Activated CD4-positive, alpha-beta T cell treated with anti-CD3 and anti-CD28 coated beads, Interleukin-2, amount 50 U/mL, for 16 hours (primary cell): ENCODE measurements at places on chromosomes 5 and 9.

DNA sequence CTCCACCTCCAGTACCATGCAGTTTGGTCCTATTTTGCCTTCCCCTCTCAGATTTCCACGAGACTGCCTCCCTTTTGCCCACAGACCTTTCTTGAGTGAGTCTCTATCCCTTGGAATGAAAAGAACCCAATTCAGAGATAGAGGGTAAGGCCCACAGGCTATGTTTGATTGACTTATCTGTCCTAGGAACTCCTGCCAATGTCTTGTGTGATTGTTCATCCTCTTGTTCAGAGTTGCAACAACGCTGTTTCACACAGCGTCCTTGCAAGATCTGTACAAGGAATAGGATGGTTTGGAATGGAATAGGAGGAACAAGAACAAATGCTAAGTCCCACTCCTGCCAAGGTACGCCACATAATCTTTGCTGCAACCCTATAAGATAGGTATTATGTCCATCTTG lies 142.2 kb upstream of the ABCA1 start:
- no peak for DNase-seq

DNA sequence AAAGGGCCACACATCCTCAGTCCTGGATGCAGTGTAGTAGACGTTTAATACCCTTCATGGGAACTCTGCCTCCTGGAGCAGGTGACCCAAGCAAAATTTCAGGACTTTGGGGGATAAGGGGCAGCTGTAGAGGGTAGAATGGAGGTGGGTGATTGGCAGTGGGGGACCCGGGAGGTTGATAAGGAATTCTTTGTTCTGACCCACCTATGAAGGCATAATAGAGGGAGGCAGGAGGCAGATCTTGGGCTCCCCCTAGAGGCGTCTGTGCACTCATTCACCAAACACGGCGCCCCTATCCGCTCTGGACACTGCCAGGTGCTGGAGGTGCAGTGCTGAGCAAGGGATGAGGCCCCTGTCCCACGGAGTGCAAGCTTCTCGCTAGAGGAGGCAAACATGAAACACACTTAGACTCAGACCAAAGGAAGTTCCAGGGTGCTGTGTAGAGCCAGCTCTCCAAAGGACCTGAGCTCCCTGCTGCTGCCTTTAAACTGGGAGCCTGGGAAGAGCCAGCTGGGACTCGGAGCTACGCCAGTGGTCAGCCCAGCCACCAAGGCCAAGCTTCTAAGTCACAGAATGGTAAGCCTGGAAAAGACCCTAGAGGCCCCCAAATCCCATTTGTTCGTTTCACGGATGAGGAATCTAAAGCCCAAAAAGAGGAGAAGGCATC lies 7.7 kb downstream of the IL17B start:
- peak; percentile 72 for DNase-seq

GRCh38 chr9:23321049-23321448 lies 505.0 kb downstream of the ELAVL2 start:
- DNase-seq = no peak

- peak; percentile 69 for DNase-seq
These were observed 7.1 kb downstream of the UBAP1 start for GRCh38 chr9:34185778-34186551.

GRCh38 chr9:110025551-110026170 lies 182.3 kb downstream of the C9orf152 start:
- DNase-seq = no peak

DNA sequence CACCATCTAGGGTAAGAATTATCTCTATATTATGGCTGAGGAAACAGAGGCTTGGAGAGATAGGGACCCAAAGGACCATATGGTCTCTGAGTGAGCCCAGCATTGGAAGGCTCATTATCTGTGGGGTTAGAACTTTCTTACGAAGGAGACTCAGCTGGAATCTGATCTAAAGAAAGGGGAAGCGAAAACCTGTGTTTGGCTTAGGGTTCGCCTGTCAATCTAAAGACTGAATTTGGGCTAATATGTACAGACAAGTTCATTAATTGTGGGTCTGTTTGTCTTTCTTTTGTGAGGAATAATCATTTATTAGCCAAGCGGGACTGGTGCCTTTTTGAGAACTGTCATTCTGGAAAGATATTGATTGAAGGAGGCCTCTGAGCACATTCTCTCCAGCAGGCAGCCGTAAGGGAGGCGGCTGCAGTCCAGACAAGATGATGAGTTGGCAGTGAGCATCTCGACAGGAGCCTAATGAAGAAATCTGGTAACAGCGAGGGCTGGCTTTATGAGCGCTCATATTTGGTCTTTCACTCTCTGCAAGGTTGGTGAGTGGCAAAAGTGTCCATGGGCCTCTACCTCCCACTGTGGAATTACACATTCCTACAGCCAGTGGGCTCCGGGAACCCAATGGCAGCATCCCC lies 104.2 kb upstream of the GPR151 start:
- no peak for DNase-seq

DNA sequence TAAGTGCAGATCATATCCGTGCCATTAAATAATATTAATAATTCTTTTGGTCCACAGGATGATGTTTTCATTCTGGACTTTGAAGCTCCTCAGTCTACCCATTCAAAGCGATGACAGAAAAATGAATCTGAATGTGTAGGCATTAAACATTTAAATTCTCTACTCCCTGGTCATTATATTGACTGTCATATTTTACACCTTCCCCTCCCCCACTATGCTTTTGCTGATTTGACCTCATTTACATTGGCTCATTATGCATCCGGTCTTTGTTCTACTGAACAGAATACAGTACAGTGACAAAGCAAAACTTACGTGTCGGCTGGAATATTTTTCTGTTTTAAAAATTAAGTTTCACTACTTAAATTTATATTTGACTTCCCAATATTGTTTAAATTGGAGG lies 289.7 kb upstream of the TMEM161B start:
- DNase-seq = no peak

DNA sequence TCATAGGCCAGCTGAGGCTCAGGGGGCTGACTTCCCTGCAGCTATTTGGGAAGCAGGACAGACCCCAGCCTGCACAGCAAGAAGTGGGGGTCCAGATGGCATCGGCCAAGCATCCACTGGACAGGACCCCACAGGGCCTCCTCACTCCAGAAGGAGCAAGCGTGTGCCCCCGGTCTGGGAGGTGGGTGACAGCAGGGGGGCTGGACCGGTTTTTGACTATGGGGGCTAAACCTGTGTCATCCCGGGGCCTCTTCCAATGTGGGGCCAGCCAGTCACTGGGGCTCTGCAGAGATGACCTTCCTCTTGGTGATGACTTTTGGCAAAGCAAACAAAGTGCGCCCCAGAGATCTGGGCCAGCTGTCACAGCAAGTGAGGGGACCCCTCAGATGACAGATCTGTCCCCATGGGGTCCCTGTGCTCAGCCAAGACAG lies 163.9 kb downstream of the OLFM1 start:
- DNase-seq = no peak

DNA sequence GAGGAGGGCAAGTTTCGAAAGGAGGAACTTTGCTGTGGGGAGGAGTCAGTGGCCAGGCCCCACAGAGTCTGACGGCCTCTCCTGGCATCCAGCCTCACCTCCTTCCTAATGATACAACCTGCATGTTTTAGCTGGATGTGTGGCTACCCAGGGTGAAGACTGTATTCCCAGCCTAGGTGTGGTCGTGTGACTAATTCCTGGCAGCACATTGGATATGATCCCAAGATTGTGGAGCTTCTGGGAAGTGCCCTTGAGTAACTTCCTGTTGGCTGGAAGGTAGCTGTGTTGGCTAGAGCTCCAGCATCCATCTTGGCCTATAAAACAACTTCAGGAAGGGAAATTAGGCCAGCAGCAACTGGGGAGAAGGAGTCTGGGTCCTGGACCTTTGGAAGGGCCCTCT lies 19.0 kb upstream of the LPCAT1 start:
- DNase-seq = no peak

DNA sequence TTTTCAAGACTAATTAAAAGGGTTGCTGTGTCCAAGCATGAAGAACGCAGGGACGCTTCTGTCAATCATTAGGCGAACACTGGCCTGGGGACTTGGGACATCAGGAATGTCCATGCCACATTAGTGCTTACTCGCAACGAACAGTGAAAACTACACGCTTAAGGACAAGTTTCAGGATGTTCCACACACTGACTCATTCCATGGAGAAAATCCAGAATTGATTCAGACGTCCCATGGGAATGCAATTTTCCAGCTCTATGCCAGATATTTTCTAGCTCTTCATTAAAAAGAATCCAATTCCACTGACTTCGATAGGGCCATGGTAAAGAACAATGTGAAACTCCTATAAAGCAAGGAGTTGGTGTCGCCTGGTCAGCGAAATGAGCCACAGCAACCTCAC lies 98.2 kb downstream of the CAMSAP1 start:
- no peak for DNase-seq

- DNase-seq = peak; percentile 51
These were observed at the start of gene ELAVL2 for GRCh38 chr9:23826120-23826629. Gene ELAVL2, minus strand, starts transcription at chr9:23826240. Its CDS starts 64,006 bp downstream, at chr9:23762234.

DNA sequence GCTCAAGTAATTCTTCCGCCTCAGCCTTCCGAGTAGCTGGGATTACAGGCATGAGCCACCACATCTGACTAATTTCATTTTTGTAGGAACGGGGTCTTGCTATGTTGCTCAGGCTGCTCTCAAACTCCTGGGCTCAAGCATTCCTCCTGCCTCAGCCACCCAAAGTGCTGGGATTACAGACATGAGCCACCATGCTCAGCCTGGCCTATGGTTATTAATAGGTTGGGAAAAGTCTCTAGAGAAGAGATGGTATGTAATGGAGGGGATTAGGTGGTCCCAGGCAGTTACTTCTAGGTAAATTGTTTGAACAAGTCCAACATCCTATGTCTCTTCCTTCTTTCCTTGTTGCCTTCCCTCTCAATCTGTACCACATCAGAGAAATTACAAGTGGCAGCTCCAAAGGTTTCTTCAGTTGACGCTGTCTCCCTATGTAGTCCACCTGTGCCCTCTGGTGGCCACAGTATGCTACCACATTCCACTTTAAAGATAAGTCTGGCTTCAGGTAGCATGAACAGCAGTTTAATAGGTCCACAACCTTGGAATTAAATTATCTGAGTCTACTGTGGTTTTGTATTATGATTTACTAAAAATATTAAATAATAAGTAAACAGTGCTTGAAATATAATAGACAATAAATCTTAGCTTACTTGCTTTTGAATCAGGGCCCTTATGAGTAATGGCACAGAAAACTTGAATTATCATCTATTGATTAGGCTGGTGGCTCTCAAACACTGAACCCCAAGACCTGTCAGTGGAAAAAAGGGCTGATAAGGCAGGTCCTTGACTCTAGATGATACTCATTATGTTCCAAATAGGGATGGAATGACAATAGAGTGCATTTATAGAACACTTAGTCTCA lies 9.7 kb downstream of the TIGD6 start:
- peak; percentile 71 for DNase-seq

GRCh38 chr5:55657443-55657842 lies 54.7 kb downstream of the SLC38A9 start:
- no peak for DNase-seq
